Stimulated activated CD8-positive, alpha-beta memory T cell treated with anti-CD3 and anti-CD28 coated beads, Interleukin-4, amount 100 ng/mL, for 4 hours (primary cell): ENCODE measurements at places on chromosomes 5 and 9.

GRCh38 chr9:114668146-114668545 lies 10.5 kb upstream of the TEX53 start:
- DNase-seq: no peak

GRCh38 chr9:133162861-133163503 lies 732 bp downstream of the GBGT1 start:
- DNase-seq: no peak

GRCh38 chr5:88727705-88728313 lies 155.2 kb downstream of the MEF2C start:
- no peak for DNase-seq

DNA sequence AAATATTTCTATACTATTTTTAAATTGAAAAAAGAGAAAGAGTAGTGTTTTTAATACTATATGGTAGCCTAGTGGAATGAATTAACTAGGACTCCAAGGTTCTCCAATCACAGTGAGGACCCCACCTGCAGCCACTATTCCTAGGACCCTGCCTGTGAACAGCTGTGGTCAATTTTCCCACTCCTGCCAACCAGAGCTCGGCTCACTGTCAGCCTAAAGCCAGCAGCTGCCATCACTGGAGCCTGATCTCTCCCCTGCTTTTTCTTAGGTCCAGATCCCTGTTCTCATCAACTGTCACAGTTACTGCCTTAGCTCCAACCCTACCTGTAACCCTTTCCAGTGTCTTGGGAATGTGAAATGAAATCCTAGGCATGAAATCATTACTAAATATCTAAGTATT lies 25.3 kb downstream of the ARSB start:
- no peak for DNase-seq

- no peak for DNase-seq
Measured at GRCh38 chr9:19754921-19755320, 33.9 kb downstream of the SLC24A2 start.
